ENCODE measurements at places on chromosomes 12 and 14.
A peak's percentile ranks its signal among the peaks of the same experiment; 100 is the strongest.

DNA sequence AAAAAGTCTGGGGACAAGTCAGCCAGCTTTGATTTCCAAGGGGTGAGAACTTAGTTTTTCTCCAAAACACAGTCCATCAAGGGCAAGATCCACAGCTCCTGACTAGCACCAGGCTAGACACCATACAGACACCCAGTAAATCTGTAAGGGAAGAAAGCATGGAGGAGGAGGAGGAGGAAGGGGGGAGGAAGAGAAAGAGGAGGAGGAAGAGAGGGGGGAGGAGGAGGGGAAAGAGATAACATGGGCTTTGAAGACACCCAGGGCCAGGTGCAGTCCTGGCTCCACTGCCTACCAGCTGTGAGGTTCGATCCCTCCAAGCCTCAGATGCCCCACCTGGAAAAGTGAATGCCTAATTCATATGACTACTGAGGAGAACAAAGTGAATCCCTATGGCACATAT, 18.3 kb downstream of the KDM2B start:
- DNase-seq, result no peak

- DNase-seq, result no peak
Measured at GRCh38 chr14:101734246-101734847, 27.2 kb upstream of the PPP2R5C start.

DNA sequence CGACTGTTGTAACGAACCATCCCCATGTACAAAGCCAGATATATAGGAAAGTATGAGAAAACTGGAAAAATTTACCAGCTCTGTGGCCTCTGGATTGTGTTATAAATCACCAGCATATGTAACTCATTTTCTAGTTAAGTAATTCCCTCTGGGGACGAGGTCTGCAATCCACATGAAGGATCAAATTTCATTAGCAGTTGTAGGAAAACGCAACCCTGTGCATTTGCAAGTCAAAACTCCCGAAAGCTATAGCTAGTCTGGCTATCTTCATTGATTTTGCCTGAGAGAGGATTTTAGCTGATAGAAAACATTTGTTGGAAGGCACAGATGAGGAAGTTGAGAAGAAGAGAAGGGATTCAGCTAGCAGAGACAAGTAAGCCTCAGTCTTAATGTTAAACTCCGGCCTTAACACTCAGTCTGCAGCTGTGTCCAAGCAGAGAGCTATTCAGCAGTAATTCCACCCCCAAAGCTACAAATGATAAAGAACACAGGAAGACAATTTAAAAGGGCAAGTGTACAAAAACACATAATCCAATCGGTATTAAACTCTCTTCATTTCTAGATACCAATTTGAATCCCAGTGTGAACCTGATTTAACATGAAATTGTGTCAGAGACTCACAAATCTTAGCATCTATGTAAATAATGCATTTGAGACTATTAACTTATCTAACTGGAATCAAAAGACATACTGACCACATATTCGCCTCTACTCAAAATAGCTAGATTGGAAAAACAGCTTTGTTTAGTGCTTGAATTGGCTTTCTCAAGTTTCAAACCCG, 54.2 kb upstream of the CERS5 start:
- peak; percentile 49 for DNase-seq

DNA sequence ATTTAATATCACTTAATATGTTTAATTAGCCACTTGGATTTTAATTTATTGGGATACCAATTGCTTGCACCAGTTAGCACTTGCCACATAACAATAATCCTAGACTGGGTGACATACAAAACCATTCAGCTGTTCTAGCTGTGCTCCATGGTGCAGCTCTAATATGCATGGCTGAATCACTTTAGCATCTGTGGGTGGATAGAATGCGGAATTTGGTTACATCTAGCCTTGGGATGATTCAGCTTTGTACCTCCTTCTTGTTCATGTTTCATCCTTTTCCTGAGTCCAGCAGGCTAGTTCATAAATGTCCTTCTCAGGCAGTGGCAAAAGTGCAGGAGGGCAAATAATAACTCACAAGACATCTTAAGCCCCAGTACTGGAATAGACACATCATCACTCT, 1263.0 kb downstream of the LRFN5 start:
- DNase-seq, result no peak

DNA sequence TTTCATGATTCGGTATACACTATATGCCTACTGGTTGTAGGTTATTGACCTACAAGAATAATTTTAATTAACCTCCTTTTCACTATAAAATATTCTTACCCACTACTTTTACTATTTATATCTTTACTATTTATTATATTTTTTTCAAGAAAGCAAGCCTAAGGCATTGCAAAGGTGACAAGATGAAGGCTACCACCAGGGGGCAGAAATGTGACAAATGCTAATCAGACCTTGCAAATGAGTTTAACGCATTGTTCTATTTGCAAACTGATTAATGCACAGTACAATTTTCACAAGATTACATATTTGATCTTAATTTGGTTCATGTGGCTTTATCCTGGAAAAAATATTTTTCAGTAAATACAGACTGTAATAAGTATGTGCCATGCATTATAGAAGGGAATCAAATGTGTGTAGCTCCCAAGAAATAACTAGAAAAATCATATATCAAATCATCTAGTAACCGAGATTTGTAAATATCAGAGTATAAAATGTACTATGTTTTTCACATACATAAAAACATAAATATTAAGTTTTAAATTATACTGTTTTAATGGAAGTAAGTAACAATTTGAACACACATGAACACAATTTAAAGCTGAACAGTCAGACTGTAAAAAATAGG, 107.0 kb downstream of the ADAMTS20 start:
- DNase-seq, result peak; percentile 52

Data from activated CD4-positive, alpha-beta T cell treated with anti-CD3 and anti-CD28 coated beads, Interleukin-2, amount 50 U/mL, for 16 hours (primary cell).